Esophagus mucosa (tissue), 1 donor: ENCODE measurements at places on chromosomes 3 and 15.

GRCh38 chr3:160065282-160065681 lies 76.6 kb downstream of the IL12A start:
- ATAC-seq, result no peak

GRCh38 chr3:5388091-5388490 lies 200.6 kb downstream of the EDEM1 start:
- ATAC-seq, result no peak

- ATAC-seq, result no peak
These were observed 959 bp downstream of the TPM1 start for GRCh38 chr15:63043335-63044076.

DNA sequence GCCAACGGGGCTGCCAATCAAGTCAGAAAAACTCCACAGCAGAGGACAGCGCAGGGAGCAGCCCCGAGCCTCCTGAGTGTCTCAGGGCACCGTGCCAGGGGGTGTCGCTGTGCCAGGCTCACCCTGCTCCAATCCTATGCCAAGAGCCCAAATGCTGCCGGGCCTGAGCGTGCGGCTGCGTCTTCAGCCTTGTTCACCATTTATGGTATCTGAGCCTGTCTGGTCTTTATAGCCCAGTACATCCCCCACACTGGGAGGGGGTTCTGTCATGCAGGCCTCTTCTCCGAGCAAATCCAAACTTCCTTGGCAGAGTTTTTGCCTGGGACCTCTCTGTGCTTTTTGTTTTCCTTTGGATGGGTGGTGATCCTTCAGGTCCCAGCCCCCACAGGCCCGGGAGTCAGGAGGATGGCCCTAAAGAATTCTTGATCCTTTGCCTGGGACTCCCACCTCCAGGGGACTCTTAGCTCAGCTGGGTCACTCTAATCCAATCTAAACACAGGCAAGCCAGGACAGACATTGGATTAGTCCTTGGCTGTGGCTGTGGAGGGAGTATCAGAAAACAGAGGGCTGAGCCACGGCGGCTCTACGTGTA lies 135.1 kb upstream of the HACD2 start:
- peak; percentile 66 for ATAC-seq

DNA sequence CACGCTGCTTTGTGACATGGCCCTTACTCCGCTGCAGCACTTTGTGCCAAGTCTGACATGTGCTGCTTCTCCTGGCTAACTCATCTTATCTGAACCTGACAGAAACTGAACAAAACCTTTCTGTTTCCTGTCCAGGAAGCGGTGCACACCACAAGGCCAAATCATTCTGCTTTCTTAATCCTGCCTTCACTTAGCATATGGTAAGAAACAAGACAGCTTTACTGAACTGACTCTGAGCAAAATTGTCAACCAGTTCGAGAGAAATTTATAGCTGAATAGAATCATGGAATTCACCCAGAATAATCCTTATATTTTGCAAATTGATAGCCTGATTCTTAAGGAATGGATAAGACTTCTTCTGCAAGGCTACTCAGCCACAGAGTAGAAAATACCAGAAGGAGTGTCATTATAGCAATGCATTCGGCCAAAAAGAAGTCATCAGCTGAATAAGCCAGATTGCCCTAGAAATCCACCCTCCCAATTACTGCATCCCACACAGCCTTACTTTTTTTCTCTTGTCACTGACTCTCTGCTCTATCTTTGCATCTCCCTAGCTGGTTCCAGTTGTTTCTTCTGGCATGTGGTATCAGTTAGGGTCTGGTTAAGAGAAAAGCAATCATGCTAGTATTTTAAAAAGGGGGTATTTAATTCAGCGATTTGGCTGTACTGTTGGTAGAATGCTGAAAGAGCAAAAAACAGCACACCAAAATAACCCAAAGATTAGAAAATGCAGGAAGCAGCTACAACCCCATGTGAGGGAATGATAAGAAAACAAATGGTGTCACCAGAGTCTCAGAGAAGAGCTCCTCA lies 41.6 kb upstream of the STRIT1 start:
- ATAC-seq, result no peak

DNA sequence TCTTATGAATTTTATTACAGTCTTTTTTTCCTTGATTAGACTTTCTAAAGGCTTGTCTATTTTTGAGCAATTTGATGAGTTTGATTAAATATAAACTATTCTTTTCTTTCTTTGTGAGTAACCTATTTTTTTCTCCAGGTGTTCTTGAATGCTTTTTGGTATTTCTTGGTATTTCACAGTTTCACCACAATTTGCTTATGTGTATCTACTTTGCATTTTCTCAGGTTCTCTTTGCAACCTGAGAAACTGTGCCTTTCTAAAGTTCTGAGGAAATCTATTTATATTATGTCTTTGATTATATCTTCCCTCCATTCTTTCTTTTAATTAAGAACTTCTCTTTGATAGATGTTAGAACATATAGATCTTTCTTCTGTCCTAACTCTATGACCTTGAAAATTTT lies 117.1 kb upstream of the MLF1 start:
- no peak for ATAC-seq

DNA sequence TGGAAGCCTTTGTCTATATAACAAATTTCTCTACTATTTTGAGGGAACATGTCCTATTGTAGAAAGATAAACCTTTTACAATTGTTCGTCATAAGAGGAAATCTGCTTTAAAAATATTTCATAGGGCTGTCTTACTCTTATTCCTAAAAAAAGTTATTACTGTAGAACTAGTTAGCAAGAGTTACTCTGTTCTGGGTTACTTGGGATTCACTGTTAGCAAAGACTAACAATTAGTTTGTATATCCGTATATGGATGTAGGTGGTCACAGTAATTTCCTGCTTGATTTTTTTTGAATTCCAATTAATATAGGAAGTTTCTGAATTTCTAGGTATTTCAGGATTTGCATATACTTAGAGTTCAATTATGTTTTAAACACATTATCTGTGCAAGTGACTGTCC lies 413.5 kb downstream of the RBMS3 start:
- no peak for ATAC-seq

GRCh38 chr3:59517388-59517787 lies 467.6 kb upstream of the CFAP20DC start:
- no peak for ATAC-seq

DNA sequence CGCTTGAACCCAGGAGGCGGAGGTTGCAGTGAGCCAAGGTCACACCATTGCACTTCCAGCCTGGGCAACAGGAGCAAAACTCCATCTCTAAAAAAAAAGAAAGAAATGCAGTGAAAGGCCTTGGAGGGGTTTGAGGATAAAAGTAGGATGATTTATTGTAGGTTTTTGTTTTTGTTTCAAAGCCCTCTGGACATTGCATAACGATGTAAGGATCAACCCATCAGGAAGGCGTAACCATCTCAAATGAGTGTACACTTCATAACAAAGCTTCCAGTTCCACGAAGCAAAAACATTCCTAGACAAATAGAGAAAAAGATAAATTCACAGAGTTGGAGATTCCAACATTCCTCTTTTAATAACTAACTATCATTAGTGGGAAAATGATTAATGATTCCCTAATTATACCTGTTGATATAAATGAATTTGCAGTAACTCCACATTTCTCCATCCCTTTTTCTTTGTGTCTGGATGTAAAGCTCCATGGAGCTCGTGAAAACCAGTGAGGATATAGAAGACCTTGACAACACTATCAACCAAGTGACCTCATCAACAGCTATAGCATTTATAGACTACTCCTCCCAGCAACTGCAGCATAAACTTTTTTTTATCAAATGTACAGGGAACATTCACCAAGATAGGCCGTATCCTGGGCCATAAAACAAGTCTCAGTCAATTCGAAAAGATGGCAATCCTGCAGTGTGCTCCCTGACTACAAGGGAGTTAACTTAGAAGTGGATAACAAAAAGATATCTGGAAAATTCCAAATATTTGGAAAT lies 48.7 kb upstream of the PPP4R2 start:
- no peak for ATAC-seq
